ENCODE measurements at places on chromosomes 12 and 14. TPM values are rescaled to one million over a fixed set of nuclear protein-coding genes. Genes with fewer than 3 reads are reported as not detected.

Gene SNX6
- total RNA-seq: 41.2 TPM

GRCh38 chr14:23052182-23052623 is 5.1 kb downstream of the CDH24 start:
- no peaks in the 10 kb centered on the region for H3K27me3 ChIP-seq
- no peak for DNase-seq
- H3K27ac ChIP-seq: no peak overlapping the region
- H3K36me3 ChIP-seq: no peaks in the 10 kb centered on the region
- peaks cover 17% of the 10 kb centered on the region for H3K4me1 ChIP-seq
- H3K4me3 ChIP-seq: no peak overlapping the region

GRCh38 chr12:57487055-57487596 is 742 bp upstream of the MARS1 start:
- no peak overlapping the region for H3K27ac ChIP-seq
- no peak for DNase-seq
- peaks cover 16% of the 10 kb centered on the region for H3K36me3 ChIP-seq
- peaks cover 15% of the 10 kb centered on the region for H3K4me1 ChIP-seq
- no peaks in the 10 kb centered on the region for H3K27me3 ChIP-seq

GRCh38 chr14:64706119-64706592 is 1.9 kb downstream of the PLEKHG3 start:
- H3K4me3 ChIP-seq: no peak overlapping the region
- H3K4me1 ChIP-seq: peaks cover 76% of the 10 kb centered on the region
- no peaks in the 10 kb centered on the region for H3K27me3 ChIP-seq
- DNase-seq: no peak
- H3K36me3 ChIP-seq: no peaks in the 10 kb centered on the region

Measured in body of pancreas (tissue), 4 donors.